Suppressor macrophage treated with lipopolysaccharide for 1 hour (primary cell): ENCODE measurements at places on chromosomes 5 and 9.

DNA sequence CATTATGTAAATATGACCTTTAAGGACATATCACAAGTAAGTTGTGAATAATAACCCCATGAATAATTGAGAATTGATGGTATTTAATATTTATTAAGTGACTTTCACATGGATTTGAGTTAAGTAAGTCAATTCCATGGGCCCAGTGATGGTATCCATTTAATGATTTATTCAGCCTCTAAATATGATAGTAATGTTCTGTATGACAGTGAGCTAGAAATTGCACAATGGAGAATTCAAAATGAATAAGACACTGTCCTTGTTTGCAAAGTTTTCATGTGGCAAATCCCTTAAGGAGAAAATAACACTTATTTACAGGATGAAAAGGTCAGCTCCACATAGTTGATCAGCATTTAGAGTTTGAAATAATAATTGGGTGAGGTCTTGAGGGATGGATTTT is 160.7 kb downstream of the PDE4D start:
- DNase-seq = no peak

DNA sequence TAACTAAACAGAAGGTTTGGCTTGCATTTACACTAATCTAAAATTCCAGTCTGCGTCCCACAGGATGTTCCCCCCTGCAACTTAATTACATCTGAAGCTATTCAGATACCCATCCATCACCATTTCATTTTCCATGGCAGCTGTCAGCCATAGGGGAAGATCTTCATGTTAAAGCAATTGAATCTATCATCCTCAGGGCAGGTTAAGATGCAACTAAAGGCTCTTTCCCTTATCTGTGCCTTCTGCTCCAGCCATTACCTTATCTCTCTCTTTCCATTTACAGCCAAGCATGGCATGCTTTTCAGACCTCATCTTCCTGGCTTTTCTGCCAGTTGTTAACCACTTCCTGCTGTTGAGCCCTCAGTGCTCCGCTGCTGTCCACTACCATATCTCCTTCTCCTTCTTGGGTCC is 15.8 kb upstream of the HACD4 start:
- no peak for DNase-seq

DNA sequence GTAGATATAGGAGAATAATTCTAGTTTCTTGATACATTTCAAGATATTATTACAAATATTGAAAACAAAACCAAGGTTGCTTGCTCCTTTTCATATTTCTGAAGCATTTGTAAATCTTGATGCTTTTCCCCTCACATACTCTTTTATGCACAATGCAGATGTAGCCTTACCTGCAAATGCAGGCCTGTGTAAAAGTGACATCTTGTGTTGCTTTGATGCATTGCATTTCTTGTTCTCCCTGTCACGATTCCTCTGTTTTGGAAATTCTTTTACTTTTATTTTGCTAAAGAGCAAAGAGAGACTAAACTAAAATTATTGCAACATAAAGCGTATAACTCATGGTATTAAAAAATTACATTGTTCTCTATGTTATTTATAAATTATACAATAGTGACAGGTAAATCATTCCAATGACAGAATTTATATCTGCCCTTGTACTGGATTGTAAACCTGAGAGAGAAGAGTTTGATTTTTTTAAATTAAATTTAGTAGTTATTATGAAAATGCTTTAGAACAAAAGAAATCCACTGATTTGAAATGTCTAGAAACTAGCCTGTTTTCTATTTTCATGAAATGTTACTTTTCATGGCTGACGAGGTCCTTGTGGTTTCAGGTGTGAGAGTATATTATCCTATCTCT is 970.0 kb downstream of the MAT2B start:
- DNase-seq = no peak

DNA sequence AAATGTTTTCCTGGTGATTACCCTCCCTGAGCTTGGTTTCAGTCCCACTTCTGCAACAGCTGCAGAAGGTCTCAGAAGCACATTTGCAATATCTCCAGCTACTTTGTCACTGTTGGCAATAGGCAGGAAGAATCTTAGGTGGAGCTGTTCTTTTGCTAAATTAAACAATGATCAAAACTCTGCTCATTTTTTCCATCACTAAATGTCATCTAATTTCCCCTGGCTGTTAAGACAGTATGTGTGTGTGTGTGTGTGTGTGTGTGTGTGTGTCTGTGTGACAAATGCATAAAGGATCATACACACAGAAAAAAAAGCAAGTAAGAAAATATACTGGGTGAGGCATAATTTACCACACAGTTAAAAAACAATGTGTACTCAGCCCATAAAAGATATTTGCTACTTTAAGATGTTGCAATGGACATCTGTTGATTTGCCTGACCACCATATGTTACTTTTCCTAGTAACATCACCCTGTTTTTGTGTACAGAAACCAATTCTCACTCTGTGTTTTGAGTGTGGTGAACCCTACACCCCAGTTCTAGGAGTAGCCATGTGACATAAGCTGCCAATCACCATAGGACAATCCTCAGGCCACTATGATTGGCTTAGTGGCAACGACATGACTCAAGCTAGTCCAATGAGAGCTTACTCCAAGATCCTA is 572.6 kb upstream of the CLINT1 start:
- DNase-seq = no peak

DNA sequence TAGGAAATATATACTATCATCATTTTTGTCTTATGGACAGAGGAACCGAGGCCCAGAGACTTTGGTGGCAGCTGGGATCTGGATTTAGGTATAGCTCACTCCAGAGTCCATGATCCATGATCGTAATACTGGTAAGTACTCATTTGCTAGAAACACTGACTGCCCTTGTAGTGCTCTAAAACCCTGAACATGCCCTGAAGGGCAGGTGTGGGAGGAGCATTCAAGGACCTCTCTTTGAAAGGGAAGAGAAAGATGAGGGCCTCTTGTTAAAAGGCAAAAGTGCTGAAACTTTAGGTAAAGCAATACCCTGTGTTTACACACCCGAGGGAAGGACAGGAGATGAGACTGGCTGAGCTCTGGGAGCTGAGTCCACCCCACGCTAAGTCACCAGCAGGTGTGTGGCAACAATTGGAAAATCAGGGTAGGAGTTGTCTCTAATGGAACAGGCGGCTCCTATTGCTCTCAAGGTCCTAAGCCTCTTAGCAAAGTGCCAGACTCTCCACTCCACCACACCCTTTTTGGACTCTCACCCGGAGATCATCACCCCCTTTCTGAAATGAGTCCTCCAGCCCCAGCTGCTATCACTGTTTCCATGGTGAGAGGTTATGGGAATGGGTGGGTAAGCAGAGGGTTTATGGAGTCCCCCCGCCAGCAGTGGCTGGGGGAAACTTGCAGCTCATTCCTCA is 34.8 kb downstream of the TRPC7 start:
- DNase-seq = no peak

GRCh38 chr5:99675974-99676373 is 747.2 kb upstream of the CHD1 start:
- no peak for DNase-seq

GRCh38 chr9:112149211-112149610 is 25.9 kb downstream of the SUSD1 start:
- DNase-seq = no peak

DNA sequence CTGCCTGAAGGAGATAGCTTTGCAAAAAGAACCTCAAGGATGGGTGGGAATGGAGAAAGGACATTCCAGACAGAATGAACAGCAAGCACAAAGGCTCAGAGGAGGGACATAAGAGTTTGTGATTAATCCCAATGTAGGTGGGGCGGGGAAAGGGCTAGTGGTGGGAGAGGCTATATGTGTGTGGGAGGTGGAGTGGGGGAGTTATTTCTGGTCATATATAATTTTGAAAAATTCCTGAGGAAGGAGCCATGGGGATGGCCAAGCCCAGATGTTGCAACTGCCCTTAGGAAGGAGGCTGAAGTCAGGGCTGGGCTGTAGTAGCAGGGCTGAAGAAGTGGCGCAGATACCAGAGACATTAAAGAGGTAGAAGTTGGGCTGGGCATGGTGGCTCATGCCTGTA is 13.4 kb upstream of the CCL27 start:
- peak; percentile 67 for DNase-seq

DNA sequence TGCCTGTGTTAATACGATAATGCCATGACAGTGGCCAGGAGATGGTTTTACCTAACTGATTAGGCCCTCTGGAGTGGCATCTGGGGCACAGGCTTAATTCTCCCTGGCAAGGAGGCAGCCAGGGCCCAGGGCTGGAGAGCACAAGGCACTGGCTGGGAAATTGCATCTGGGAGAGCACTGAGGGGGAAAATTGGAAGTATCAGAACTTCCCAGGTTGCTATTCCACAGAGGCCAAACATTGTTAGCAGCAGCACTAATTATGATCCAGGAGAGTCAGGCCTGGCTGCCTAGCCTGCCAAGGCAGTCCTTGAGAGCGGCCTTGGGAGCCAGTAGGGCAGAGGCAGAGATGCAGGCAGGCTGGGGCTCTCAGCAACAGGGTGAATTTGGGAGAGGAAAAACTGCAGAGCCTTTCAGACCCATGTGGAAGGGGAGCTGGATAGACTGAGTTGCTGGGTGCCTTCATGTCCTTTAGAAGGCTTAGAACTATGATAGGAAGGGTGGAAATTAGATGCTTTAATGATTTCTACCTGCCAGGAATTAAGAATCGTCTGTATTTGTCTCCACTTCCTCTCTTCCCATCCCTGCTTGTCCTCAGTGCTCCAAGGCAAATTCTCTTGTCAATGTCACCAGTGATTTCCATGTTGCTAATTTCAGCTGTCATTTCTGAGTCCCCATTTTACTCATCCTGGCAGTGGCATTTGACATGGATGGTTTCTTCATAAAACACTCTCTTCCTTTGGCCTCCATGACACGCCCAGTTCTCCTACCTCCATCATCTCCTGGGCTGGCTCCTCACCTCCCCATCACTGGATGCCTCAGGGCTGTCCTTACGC is 56.1 kb upstream of the HSPA9 start:
- DNase-seq = no peak
